ENCODE measurements at places on chromosomes 1 and 21.
A peak's percentile ranks its signal among the peaks of the same experiment; 100 is the strongest.

GRCh38 chr21:38243732-38244406 is 12.9 kb upstream of the KCNJ15 start:
- DNase-seq = no peak

- DNase-seq = no peak
Measured at GRCh38 chr1:6762060-6762459, 23.2 kb upstream of the CAMTA1 start.

DNA sequence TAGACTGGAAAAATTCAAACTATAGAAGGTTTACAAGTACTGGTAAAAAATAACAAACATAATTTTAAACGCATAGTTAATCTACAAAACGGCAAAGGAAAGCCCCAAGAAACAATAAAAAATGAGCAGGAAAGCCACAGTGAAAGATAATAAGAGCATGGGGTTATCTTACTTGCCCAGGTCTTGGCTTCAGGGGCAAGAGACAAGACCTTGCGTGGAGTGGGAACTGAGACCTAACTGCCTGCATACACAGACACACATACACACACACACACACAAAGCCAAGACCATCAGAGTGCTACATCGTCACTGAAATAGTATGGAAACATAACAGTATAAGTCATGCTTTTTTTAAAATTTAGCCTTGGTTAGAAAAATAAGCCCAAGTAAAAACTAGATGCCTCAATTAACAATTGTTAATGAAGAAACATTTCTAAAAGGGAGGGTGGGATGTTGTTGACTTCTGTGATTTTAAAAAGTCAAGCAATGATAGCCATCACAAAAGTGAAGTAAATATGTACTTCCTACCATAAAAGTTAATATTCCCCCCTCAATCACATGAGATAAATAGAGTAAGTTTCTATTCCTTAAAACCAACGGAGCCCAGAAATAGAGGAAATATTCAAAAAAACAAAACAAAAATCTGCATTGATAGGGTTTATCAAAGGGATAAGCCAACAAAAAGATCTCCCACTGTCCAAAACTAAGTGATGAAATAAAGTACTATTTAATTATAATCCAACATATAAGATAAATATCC is 29.4 kb upstream of the CRP start:
- DNase-seq = no peak

GRCh38 chr1:235648407-235648907 is 1.1 kb downstream of the GNG4 start:
- peak; percentile 9 for DNase-seq

GRCh38 chr1:6869545-6869944 is 84.3 kb downstream of the CAMTA1 start:
- no peak for DNase-seq

- DNase-seq = no peak
Measured at GRCh38 chr1:157415661-157416060, 136.7 kb downstream of the FCRL5 start.

DNA sequence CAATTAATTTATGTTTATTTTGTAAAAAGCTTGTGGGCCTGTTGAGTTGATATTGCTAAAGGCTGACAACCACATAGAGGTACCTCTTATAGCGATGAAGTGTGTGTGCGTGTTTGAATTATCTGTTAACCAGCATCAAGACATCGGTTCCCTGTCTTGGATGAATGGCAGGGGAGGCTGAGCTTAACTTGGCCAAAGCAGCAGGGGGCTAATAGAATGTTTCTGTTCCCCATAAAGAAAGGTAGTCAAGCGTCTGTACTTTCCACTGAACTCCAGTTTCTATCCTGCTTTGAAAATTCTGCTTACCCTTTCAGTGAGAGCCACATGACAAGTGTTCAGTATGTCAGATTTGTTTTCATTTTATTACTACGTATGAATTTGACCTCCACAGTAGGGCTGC is 63.0 kb downstream of the ROR1 start:
- DNase-seq = no peak

GRCh38 chr1:221886743-221887414 is 145.0 kb upstream of the DUSP10 start:
- DNase-seq = peak; percentile 13

GRCh38 chr1:145858901-145859490 is at the start of gene PIAS3:
TSS of gene PIAS3 (minus strand) at chr1:145859081. CDS start at chr1:145858990, 91 bp downstream.
- peak; percentile 99 for DNase-seq

DNA sequence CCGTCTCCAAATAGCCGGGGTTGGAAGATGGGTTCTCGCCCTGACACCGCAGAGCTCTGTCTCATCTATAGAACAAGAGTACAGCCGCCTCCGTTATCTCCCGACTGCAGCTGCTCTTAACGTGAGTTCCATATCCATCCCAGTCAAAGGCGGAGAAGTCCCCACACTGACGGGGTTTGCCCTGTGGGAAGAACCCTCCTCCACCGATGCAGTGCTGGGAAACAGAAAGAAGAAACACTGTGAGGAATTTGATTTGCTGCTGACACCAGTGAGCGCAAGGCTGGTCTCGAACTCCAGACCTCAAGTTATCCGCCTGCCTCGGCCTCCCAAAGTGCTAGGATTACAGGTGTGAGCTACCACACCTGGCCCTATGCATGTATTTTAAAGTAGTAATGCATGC is 9.5 kb downstream of the ITLN2 start:
- no peak for DNase-seq

GRCh38 chr21:15626031-15626430 is 103.8 kb upstream of the USP25 start:
- no peak for DNase-seq

- no peak for DNase-seq
Measured at GRCh38 chr1:23774174-23774880, 3.9 kb upstream of the PITHD1 start.

All from umbilical cord (tissue), 2 donors.